T-cell (primary cell): ENCODE measurements at places on chromosomes 13 and 19. TPM values are rescaled to one million over a fixed set of nuclear protein-coding genes. Genes with fewer than 3 reads are reported as not detected.
A peak's percentile ranks its signal among the peaks of the same experiment; 100 is the strongest.

DNA sequence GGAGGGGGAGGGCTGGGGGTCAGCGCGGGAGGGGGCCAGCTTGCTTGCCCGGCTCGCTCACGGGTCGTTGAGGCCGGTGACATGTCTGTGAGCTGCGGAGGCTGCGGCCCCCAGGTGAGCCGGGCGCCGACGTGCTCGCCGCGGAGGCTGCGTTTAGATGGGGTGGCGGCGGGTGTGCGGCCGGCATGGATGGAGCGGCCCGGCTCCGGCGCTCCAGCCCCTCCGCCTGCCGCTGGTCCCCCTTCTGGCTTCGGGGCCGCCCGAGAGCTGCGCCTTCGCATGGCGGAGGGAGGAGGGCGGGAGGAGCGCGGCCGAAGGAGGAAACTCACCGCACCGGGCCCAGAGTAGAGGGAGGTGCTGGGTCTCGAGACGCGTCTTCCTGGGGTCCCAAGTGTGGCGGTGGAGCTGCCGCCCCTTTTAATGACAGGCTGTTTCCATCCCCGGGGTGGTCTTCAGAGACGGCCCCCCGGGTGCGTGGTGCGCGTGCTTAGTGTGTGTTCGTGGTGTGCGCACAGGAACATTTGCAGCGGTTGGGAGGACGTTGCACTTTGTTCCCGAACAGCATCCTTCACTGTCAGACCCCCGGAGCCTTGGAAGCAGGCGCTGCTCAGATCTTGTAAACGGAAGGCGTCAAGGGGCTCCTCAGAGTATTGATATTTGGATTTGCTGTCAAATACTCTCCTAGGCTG is at the start of gene AKAP11:
Gene AKAP11, plus strand, starts transcription at position 38 of the 689 bp plus-strand sequence. CDS start 14,197 bp downstream, outside the sequence.
- DNase-seq, result peak; percentile 47

Gene ADGRE3
- not detected for total RNA-seq

DNA sequence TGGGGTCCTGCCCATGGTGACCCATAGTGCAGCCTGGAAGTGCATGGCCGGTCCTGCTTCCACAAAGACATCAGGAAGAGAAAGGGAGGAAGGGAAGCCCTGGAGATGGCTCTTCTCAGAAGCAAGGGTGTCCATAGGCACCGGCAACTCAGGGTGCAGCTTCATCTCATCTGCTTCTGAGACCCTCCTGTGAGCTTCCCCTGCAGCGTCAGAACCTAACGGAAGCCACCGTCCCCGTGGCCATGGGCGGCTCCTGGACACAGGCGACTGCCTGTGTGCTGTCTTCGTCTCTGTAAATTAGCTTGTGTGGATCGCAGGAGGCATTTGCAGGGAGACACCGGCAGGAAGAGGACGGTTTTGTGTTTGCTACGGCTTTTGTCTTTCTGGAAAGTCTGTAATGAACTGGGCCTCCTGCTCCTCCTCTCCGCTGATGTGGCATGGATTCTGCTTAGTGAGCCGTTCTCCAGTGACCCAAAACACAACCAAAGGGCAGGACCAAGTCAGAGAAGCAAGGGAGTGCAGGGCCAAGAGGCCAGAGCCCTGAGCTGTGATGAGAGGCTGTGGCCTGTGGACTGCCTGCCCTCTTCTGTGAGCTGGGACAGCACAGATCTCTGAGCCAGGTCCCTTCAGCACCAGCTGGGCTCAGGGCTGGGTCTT is 2.5 kb downstream of the ATP4B start:
- DNase-seq, result peak; percentile 3

- no peak for DNase-seq
Measured at GRCh38 chr19:927351-927779, 1.5 kb downstream of the ARID3A start.

Gene SELENOV
- not detected for total RNA-seq

DNA sequence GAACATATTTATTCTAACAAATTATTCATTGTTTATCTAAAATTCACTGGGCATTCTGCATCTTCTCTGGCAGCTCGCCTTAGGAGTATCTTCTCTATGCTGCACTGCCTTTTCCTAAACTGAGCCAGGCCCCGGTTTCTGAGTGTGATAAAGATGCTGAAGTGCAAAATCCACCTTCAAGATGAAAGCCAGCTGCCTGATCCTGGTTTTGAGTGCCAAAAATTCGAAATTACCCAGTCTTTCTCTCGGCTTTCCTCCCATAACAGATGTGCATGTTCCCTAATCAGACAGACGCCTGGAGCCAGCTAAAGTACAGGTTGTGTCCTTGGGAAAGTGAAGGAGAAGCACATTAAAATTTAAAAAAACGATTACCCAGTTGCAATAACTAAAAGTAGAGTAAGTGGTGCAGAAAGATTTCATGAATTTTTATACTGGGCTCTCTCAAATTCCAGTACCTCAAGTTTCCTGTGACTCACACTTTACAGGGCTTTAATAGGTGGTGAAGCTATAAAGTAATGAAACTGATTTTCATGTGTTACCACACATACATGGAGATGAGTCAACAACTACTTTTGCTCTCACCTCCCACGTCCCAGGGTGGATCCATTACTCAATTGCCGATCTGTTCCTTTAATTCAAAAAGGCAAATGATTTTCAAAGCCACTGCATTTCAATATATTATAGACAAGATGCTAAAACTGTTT is 65.0 kb upstream of the GTF2F2 start:
- DNase-seq, result no peak

Gene CERS4
- 46.9 TPM for total RNA-seq

DNA sequence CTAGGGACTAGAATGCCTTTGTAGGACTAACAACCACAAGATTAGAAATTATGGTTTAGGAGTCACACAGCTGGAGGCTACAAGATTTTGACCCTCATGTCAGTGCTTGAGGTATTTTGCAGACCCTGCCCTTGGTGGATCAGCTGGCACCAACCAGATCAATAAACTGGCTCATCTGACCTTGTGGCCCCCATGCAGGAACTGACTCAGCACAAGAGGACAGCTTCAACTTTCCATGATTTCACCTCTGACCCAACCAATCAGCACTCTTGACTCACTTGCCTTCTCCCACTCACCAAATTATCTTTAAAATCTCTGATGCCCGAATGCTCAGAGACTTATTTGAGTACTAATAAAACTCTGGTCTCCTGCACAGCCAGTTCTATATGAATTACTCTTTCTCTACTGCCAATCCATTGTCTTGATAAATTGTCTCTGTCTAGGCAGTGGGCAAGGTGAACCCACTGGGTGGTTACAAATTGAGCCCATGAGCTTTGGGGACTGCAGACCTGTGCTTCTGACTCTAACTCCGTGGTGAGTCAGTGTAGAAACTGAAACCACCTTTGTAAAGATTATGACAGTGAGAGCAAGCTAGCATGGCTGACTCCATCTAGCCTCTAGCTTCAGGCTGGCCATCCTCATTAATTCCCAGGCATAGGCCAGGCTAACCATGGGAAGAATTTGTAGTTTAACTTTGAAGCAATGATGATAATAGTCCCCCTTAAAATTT is 33.9 kb upstream of the CEACAM8 start:
- no peak for DNase-seq

DNA sequence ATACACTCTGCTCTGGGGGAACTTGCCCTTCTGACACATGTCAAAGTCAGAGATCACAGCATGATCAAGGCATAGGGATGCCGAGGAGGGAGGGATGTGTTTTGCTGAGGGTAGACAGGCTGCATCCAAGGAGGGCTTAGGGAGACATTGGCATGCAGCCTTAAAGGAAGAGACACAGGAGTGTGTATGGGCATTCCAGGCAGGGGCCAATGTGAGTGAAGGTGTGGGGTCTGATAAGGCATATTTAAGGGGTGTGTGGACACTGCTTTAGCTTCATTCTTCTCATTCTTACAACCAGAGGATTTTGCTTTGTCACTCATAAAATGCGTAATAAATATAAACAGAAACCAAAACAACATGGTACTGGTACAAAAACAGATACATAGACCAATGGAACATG is 193.4 kb downstream of the RGCC start:
- DNase-seq, result no peak

DNA sequence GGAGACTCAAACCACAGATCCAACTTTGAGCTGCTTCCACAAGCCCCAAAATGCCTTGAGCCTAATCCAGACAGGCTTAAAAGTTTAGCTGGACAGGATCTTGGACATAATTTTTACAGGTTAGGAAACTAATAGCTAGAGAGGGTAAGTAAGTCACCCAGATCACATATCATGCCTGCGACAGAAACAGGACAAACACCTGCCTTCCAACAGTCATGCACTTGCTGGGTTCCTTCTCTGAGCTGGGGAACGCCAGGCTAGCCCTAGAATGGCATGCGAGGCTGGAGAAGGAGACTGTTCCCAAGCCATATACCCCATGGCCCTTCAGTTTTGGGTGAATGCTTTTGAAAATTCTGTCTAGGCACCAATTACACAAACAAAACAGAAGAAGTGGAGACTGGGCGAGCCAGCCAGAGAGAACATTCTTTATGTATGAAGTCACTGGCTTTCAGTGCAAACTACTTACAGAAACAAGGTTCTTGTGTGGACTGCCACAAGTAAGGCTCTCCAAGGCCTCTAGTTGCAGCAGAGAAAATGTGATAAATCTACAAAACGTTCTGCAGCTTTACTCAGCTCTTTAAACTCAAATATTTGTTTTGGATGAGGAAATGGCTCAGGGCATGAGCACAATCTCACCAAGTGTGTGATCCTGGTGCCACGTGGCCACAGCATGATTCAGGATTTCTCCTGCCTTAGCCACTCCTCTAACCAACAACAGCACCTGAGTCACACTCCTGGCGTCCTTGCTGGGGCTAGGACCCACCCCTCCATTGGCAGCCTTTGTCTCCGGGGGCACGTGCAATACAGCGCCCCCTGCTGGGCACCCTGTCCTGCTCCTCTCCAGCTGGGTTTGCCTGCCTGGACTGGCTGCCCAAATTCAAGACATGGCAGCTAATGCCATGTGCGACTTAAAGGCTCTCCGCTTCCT is 73.4 kb upstream of the UBL3 start:
- peak; percentile 52 for DNase-seq

- no peak for DNase-seq
Measured at GRCh38 chr19:2046046-2046907, 4.8 kb downstream of the MKNK2 start.

GRCh38 chr13:105972811-105973590 is 562.5 kb downstream of the EFNB2 start:
- DNase-seq, result no peak

GRCh38 chr13:58461217-58461616 is 829.7 kb downstream of the PCDH17 start:
- no peak for DNase-seq

DNA sequence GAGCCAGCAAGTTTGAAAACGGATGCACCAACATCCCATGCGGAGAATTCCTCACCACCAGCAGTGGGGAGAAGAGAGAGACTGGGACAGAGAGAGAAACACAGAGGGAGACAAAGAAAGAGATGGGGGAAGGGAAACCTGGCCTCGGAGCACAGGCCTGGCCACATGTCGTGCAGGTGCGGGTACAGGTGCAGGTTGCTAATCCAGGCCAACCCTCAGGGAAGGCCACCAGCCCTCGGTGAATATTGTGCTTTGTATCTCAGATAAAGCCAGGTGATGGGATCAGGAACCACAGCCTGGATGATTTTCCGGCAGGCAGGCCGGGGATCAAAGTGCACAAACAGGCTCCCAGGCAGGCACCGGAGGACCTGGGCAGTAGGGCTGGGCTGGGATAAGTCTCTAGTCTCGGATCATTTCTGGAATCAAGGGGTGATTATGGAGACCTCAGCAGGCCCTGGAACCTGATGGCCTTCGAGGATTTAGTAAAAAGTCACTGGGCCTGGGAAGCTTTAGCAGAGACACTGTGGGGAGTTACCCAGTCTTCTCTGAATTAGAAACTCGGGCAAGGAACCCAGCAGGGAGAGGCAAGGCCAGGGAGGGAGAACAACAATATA is 3.7 kb downstream of the GAS6 start:
- DNase-seq, result no peak

- DNase-seq, result no peak
Measured at GRCh38 chr13:111623208-111623607, 302.8 kb downstream of the TEX29 start.

Gene C2CD4C
- not detected for total RNA-seq

DNA sequence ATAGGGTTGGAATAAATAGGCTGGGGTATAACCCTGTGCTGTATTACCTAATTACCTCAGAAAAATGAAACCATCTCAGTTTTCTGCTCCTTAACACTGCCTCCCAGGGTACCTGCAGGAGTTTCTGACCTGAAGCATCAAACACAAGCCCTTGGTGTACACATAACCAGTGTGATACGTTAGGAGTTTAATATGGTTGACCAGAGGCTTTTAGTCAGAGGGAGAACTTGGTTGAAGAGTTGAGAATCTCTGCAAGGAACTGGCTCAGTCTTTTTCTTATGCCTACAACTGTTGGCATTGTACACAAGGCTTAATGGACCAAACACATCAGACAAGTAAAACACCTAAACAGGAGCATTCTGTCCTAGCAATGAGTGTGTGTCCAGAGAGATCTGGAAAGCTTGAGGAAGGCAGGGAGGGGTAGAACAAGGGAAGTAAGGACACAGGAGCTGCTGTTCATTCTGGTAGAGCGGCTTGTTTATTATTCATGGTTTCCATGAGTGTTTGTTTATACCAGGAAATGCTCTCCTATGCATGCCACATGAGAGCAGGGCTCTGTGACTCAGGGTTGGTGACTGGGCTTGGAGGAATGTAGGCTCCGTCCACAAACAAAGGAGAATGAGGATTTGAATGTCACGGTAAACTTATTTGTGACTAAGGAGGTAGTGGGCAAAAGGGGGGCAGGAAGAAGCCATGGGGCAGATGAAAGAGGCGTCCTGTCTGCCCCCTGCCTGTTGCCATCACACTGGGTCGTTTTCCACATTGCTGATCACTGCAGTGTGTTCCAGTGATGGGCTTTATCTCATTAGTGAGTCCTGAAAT is 11.9 kb upstream of the SPATA13 start:
- DNase-seq, result no peak

- no peak for DNase-seq
Measured at GRCh38 chr13:31965361-31966066, 66.1 kb upstream of the FRY start.

DNA sequence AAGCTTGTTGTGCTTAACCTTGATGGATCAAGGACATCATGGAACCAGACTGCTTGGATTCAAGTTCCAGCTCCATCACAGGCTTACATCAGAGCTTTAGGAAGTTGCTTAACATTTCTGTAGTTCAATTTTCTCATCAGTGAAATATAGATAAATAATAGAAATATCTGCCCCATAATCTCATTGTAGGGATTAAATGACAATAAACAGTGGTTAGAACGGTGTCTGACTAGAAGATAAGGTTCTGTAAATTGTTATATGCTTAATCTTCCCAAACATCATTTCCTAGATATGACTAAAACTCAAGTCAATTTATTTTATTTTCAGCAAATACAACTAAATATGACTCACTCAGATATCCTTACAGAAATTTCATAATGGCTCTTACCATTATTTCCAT is 83.5 kb downstream of the SLITRK1 start:
- DNase-seq, result no peak

DNA sequence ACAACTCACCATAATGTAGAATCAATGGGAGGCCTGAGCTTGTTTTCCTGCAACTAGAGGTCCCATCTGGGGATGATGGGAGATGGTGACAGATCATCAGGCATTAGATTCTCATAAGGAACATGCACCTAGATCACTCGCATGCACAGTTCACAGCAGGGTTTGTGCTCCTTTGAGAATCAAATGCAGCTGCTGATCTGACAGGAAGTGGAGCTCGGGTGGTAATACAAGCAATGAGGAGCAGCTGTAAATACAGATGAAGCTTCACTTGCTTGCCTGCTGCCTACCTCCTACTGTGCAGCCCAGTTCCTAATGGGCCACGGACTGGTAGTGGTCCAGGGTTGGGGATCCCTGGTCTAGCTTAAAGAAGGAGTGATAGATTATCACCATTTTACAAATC is 33.0 kb downstream of the KPNA3 start:
- DNase-seq, result no peak

- DNase-seq, result no peak
Measured at GRCh38 chr19:54851353-54851752, 1.1 kb downstream of the KIR3DL2 start.
